ENCODE measurements at places on chromosomes 4 and X. TPM values are rescaled to one million over a fixed set of nuclear protein-coding genes. Genes with fewer than 3 reads are reported as not detected.
A peak's percentile ranks its signal among the peaks of the same experiment; 100 is the strongest.

MAGEA8 gene
- total RNA-seq = not detected

SLC49A3 gene
- total RNA-seq = 0.81 TPM

HTRA3 gene
- not detected for total RNA-seq

CFP gene
- 0.43 TPM for total RNA-seq

GDPD2 gene
- 0.12 TPM for total RNA-seq

DNA sequence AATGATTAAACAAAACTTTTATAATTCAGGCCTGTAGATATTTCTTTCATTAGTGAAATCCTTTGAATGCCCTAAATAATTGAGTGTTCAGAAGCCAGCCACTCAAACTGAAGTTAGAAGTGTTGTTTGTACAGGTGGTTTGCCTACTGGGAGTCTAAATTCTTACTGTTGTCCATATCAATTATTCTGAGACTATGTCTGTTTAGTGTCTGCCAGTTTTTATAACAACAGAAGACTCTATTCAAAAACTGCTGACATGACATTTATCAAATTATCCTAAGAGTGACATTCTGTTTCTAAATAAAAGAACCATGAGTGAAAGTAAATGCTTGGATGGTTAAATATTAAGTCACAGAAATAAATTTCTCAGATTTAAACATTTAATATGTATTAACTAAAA lies 375.1 kb downstream of the FAT4 start:
- no peak for DNase-seq

DNA sequence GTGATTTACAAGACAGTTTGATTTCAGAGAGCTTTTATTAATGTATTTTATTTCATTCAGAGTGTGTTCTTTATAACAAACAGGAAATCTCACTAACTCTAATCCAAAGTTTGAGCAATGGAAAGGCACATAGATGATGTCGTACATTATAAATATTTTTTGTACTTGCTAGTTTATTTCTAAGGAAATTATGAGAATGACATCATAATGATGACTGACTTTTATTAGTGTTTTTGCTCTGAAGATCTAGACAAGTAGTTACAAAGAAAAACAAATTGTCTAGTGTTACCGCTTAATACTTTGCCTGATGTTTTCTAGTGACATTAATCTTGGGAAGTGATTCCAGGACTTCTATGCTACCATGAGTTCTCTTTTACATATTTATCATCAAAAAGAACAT lies 43.2 kb downstream of the HHIP start:
- DNase-seq = no peak

DNA sequence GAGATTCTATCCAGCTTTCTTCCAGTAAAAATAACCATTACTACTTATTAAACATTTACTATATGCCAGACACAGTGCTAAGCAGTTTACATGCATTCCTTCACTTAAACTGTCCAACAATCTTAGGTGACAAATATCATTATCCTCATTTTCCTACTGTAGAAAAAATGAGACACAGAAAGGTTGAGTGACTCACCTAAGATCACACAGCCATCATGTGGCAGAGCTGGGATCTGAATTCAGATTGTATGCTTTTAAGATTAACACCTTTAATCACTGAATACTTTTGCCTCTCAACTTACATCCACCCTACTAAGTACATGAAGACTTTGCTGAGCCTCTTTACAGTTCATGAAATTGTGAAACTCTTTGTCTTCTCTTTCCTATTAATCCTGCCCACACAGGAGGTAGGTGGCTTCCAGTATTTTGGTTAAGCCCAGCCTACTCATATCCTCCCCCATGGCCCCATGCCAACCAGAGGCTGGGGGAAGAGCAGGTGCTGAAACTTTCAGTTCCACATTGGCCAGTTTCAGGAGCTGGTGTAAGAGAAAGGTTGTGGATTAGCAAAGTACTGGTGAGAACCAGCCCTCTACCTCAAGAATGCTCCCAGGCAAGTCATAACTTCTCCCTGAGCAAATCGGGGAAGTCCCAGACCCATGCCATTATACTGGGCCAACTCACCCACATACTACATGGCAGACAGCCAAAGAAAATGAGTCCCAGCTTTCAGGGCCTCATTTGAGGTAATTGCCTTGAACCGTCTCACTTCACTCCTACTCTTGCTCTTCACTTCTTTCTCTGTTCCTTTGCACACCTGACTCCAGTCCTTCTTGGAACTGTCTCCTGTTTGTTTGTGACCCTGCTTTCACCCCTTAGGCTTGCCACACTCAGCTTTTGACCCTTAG lies 211.1 kb downstream of the GUCY2F start:
- no peak for DNase-seq

DNA sequence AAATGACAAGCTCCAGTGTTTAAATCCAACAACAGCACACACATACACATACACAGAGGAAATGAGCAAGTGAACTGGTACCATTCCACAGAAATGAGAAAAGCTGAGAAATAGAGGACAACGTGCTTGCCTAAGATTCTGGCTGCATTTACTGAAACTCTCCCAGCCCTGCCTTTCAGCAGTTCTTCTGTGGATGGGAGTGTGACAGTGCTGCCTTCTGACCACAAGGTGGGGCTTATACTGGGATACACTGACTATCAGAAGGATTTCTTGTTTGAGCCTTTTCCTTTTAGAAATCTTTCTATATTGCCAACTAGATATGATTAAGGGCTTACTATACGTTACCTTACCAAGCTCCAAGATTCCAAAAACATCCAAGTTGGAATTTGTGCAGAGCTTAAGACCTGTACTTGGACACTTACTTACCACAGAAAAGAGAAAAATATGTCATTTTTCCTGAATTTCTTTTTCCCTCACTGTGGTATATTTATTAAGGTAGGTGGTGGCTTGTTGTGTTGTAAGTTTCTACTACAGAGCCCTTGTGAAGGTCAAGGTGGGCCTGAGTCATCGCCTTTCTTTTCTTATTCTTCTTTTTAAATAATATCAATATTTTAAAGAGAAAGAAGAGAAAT lies 10.7 kb upstream of the CXCL8 start:
- DNase-seq = peak; percentile 58

DNA sequence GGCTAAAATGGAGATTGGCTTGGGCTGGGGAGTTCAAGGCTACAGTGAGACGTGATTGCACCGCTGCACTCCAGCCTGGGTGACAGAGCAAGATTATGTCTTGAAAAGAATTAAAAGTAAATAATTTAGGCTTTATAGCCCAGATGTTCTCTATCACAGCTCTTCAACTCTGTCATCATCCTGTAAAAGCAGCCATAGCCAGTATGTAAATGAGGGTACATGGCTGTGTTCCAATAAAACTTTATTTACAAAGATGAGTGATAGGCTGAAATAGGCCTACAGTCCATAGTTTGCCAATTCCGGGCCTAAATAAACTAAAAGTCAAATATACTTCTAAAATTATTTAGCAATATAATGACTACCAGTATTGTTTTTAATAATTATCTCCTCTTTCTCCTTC lies 9.2 kb downstream of the RRH start:
- DNase-seq = no peak

DNA sequence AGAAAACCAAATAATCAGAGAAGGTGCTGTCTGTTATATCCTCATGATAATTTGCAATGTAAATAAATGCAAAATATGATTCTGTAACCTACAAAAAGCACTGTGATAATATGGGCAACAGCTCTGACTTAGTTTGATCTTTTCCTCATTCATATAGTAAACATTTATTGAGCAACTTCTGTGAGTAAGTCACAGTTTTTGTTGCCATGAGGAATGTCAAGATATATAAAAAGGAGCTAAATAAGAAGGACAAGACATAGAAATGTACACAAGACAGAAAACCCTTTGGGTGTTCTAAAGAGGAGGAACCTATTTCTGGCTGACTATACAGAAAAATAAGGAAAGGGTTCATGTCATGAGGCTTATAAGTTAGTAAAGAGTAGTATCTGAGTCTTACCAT lies 44.3 kb downstream of the ARSJ start:
- no peak for DNase-seq

DNA sequence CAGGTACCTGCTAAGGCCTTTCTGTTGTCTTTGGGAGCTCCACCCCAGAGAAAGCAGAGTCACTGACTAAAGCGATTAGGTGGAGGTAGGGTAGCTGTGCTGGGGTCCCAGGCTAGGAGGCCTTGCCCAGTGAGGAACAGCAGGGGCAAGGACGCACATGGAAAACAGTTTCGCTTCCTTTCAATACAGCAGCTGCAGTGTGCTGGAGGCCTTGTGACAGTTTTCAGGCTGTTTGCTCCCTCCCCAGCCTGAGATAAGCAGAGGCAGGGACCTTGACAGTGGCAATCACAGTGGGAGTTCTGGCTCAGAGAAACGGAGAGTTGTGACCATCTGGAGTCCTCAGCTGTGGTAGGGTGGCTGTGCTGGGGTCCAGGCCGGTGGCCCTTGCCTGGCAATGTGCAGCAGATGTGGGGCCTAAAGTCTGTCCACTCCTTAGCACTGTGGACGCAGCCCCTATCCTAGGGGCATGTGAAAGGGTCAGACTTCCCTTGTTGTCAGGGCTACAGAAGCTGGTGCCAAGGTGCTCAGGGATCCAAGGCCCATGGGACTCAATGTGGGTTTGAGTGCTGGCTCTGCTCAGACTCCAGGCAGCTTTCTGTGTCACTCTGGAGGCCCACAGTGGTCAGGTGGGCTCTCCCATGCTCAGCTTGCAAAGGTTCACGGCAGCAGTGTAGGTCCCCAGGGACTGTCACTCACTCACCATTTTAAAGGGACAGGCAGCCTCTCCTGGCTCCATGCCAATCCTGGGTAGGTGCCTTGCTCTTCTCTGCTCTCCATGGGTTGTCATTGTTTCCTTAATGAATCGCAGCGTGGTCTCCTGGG lies 534.9 kb upstream of the FMR1 start:
- no peak for DNase-seq
